Thoracic aorta (tissue), 2 donors: ENCODE measurements at places on chromosomes 6 and 20. TPM values are rescaled to one million over a fixed set of nuclear protein-coding genes. Genes with fewer than 3 reads are reported as not detected.

DNA sequence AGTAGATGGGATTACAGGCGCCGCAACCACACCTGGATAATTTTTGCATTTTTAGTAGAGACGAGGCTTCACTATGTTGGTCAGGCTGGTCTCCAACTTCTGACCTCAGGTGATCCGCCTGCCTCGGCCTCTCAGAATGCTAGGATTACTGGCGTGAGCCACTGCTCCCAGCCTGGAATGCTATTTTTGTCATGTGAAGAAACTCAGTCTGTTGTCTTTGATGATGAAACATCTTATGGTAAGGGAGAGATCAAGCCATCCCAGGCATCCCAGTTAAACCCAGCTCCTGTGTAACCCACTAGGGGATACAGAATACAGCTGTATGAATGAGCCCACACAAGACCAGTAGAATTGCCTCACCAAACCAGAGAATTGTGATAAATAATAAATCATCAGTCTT, 83.6 kb upstream of the RBM24 start:
- no peak overlapping the region for H3K27ac ChIP-seq
- no peaks in the 10 kb centered on the region for H3K36me3 ChIP-seq
- no peak overlapping the region for H3K4me3 ChIP-seq
- no peak for DNase-seq
- H3K4me1 ChIP-seq: peaks cover 7% of the 10 kb centered on the region
- no peaks in the 10 kb centered on the region for H3K27me3 ChIP-seq

DNA sequence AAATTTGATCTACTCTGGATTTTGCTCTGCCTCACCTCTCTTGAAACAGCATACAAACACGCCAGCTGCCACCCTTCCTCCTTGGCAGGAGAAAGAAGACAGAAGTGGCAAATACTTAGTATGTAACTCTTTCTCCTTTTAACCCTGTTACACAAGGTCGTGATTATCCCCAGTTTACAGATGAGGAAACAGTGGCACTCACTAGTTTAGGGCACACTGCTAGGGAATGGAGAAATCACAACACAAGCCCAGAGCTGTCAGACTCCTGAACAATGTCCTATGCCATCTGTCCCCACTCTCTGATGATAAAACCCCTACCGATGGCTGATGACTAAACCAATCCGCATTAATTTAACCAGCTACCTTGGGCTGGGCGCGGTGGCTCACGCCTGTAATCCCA, 79.7 kb downstream of the FGD2 start:
- DNase-seq: no peak
- no peaks in the 10 kb centered on the region for H3K27me3 ChIP-seq
- no peak overlapping the region for H3K27ac ChIP-seq
- no peaks in the 10 kb centered on the region for H3K36me3 ChIP-seq

DNA sequence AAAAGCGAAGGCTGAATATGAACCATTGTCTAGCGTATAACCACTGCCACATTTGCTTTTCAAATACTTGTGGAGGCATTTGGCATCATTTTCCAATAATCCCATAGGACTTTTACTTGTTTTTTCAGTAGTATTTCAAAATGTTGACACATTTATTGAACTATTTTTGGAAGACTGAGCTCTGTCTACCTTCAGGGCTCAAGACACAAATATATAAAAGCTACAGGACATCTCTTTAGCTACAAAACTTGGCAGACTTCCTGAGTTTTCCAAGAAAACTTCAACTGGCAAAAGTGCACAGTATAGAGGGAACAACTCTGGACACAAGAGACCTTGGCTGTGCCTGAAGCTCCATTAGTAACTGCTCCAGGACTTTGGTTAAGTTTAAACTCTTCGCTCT, 13.4 kb downstream of the EPB41L2 start:
- no peak for DNase-seq
- H3K4me1 ChIP-seq: peaks cover 4% of the 10 kb centered on the region
- H3K4me3 ChIP-seq: peak overlapping the region; percentile 9
- no peaks in the 10 kb centered on the region for H3K36me3 ChIP-seq

The SLC22A7 gene
- not detected for total RNA-seq

GRCh38 chr20:6673071-6673470, 94.4 kb upstream of the BMP2 start:
- H3K4me3 ChIP-seq: no peak overlapping the region
- no peaks in the 10 kb centered on the region for H3K4me1 ChIP-seq
- H3K27me3 ChIP-seq: no peaks in the 10 kb centered on the region

- no peak overlapping the region for H3K27ac ChIP-seq
- no peak overlapping the region for H3K4me3 ChIP-seq
- peaks cover 1% of the 10 kb centered on the region for H3K4me1 ChIP-seq
Observed at GRCh38 chr6:144653885-144654505, 368.9 kb downstream of the UTRN start.
